ENCODE measurements at places on chromosomes 13 and 19.

DNA sequence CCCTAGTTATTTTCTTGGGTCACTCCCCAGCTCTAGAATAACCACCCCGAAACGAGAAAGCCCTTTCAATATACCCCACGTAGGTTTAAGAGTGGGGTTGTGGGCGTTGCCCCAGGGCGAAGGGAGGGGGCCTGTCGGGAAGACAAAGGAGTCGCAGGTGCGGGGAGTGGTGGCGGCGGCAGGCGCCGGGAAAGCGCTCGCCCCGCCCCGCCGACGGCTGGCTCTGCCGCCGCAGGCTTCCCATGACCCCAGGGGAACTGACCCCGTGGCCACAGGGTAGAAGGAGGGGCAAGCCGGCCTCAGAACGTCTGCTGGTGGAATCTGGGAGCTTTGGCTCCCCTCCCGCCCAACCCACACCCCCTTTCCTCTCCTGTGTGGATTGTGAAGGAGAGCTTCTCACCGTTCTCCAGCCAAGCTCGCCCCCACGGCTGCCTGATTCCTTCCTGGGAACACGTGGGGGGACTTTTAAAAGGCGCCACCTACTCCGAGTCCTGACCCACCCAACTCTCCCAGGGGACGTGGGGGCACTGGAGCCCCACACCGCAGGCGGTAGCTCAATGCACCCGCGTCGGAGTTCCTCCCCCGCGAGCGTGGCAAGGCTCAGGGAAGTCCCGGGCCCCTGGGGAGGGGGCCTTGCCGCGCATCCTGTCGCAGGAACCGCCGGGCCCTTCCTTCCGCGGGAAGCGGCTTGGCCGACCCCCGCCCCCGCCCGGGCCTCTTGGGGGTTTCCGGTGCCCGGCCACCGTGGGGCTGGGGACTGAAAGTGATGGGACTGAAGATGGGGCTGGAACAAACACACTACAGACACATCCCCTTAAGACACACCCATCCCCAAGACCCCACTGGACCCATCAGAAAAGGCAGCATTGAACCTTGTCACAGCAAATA lies 5.5 kb downstream of the IER2 start:
- no peak for DNase-seq

GRCh38 chr13:40152145-40152544 lies 496.7 kb downstream of the COG6 start:
- no peak for DNase-seq

- no peak for DNase-seq
These were observed 23.5 kb downstream of the LGALS16 start for GRCh38 chr19:39679056-39679790.

DNA sequence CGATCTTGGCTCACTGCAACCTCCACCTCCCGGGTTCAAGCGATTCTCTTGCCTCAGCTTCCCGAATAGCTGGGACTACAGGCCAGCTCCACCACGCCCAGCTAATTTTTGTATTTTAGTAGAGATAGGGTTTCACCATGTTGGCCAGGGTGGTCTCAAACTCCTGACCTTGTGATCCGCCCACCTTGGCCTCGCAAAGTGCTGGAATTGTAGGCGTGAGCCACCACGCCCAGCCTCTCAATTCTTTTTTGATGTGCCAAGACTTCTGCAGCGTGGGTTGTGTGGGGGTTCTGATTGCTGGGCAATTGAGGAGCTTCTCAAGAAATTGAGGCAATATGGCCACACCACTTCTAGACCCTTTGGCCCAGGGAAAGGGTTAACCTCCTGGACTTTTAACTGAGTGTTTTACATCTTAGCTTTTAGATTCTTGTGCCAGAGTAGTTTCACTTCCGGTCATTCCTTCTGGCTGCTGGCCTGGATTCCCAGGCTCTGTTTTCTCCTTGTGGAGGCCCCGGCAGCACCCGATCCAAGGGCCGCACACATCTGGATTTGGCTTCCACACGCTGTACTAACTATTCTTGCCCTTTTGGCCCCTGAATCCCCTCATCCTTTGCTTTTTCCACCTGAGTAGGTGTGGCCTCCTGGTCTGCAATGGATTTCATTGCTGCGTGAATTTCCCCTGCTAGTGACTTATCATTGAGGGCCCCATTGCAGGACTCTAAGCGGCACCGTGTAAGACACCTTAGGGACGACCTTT lies 14.7 kb downstream of the SMARCA4 start:
- DNase-seq = no peak

DNA sequence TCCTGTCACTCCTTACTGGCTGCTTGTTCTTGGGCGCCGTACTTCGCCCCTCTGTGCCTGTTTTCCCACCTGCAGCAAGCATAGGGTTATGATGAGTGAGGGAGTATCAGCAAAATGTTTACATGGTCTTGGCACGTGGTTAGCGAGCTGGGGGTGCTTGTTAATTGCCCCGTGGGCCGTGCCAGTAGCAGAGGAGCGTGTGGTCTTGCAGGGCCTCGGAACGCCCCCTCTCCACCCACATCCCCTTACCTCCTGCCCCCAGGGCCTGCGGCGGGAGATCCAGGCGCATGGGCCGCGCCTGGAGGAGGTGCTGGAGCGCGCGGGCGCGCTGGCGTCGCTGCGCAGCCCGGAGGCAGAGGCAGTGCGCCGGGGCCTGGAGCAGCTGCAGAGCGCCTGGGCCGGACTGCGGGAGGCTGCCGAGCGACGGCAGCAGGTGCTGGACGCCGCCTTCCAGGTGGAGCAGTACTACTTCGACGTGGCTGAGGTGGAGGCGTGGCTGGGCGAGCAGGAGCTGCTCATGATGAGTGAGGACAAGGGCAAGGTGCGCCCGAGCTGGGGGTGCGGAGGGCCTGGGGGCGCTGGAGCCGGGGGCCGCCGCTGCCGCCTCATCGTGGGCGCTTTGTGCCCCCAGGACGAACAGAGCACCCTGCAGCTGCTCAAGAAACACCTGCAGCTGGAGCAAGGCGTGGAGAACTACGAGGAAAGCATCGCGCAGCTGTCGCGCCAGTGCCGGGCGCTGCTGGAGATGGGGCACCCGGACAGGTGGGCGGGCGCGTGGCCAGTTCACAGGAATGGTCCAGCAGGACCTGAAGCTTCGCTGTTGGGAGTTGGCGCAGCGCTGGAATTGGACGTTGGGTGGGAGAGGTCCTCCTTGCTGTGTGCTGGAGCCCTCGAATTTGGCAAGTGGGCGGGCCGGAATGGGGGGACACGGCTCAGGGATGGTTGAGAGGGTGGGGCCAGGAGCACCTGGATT lies 22.5 kb upstream of the SHKBP1 start:
- DNase-seq = no peak

GRCh38 chr19:11116507-11116906 lies 27.2 kb downstream of the LDLR start:
- DNase-seq = no peak

- DNase-seq = no peak
These were observed 34.9 kb upstream of the UQCRFS1 start for GRCh38 chr19:29247872-29248271.

- DNase-seq = no peak
These were observed 110.8 kb downstream of the TNFRSF19 start for GRCh38 chr13:23680845-23681669.

DNA sequence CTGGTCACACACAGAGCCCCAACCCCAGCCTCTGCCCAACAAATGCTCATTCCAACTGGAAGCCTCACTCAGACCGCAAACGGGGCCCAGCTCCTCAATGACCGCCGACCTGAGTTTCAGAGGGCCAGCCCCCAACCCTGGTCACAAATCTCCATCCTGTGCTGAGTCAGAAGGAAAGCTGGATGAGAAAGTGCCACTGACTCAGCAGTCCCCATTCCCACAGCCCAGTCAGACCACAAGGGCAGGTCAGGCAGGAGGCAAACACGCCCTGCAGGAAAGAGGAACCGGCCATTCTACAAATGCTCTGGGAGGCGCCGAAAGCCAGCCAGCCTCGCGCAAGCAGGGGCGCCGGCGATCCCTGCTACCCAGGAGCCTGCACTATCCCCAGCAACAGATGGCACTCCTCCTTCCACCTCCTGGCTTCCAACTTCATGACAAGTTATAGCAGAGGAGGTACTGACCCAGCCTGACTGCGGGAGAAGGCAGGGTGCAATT lies 14.1 kb upstream of the PRKD2 start:
- no peak for DNase-seq

DNA sequence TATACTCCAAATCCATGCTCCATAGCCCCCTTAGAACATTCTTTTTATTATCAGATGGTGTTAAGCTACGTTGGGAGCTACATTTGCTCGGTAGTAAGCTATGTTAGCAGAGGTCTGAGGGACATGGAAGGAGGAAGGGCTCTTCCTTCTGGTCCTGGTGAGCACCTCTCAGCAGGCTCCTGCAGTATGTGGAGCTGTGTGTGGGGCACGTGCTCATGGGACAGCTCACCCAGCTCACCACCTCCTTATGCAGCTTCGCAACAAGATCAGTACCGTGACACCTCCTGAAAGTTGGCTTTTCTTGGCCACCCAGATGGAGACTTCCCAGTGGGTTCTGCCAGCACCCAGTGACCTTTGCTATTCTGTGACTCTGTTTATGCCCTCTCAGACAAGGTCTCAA lies 400.5 kb upstream of the SLC10A2 start:
- no peak for DNase-seq

DNA sequence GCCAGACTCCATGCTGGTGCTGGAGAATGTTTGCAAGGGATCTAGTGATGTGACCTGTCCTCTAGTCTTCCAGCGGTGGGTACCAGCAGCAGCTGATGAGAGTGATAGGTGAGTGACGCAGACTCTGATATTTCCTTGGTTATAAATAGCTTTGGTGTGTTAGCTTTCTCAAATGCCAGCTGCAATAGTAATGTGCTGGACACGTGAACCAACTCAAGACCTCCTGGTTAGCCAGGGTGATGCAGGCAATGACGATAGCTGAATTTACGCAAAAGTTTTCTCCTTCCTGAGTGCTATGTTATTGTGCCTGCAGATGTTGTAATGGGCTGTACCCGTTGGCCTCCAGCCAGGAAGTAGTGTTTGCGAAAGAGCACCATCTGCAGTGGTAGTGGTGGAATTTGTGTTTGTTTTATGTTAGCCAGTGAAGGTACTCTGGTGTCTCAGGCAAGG lies 129.5 kb downstream of the CYSLTR2 start:
- no peak for DNase-seq

- no peak for DNase-seq
These were observed 1224.2 kb downstream of the SLITRK5 start for GRCh38 chr13:88895261-88895941.

DNA sequence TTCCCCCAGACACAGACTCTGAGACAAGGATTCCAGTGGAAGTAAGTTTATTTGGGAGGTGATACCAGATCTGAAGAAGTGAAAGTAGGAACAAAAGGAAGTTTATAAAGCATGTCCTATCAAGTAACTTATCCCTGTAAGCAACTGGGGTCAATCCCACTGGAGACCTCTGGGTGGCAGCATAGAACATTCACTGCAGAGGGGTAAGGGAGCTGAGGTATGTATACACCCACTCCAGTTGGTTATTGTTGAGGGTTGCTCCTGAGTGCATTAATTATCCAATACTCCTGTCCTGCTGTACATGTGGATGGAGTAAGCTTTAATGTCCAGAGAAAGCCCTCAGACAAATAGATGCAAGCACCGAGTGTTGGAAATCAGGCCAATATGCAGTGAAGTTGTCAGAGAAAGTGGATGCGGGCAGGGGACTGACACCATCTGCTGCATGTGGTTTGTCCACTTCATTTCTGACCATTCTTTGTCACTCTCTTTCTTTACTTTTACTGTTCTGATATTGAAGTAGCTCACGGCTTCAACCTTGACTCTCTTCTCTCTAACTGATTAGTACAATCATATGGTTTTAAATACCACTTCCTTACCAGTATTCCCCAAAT lies 46.7 kb downstream of the NOTCH3 start:
- DNase-seq = no peak

All from NCI-H2081 treated with DMSO at 0.1 percent for 48 hours (cell line).